ENCODE measurements at places on chromosomes 7 and 10. TPM values are rescaled to one million over a fixed set of nuclear protein-coding genes. Genes with fewer than 3 reads are reported as not detected.

Gene LARP4B
- 26.1 TPM for polyA plus RNA-seq

Gene ADAM12
- 0.38 TPM for polyA plus RNA-seq

Gene CUEDC2
- polyA plus RNA-seq: 63.8 TPM

- DNase-seq: no peak
Observed at GRCh38 chr10:117221156-117221711, 19.7 kb upstream of the SLC18A2 start.

- DNase-seq: no peak
Observed at GRCh38 chr7:157579425-157579824, 242.6 kb downstream of the DNAJB6 start.
